ENCODE measurements at places on chromosomes 3 and 15.

- DNase-seq, result no peak
Observed at GRCh38 chr3:136916223-136916622, 41.6 kb upstream of the IL20RB start.

DNA sequence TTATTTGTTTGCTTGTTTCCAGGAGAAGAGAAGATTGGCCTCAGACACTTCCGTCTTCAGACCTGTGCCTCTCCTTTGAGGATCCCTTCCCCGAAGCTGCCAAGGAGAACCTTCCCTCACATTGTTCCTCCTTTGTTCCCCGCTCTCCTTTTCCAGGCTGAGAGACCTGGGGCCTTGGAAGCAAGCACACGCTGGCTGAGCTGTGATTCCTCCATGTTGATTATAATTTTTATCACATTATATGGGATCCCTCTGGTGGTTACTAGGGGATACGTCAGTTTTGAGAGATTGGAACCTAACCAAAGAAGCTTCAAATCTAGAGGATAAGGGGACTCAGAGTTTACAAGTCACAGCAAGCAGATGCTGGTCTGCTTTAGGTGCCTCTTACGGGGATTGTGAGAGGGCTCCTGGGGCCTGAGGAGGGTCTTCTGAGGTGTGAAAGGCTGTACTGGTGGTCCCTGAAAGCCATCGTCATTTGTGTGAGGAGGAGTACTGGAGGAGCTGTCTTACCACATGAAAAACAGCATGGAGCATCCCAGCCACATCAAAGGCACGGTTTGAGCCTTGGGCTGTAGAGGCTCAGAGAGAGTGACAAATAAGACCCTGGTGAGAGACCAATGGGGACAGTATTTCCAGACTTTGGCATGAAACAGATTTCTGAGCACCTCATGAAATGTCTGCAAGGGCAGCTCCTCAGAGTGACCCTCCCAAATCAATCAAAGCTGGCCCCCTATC lies 760.1 kb upstream of the CFAP20DC start:
- peak; percentile 81 for DNase-seq

- DNase-seq, result no peak
Observed at GRCh38 chr3:117681619-117682018, 972.0 kb downstream of the TUSC7 start.

DNA sequence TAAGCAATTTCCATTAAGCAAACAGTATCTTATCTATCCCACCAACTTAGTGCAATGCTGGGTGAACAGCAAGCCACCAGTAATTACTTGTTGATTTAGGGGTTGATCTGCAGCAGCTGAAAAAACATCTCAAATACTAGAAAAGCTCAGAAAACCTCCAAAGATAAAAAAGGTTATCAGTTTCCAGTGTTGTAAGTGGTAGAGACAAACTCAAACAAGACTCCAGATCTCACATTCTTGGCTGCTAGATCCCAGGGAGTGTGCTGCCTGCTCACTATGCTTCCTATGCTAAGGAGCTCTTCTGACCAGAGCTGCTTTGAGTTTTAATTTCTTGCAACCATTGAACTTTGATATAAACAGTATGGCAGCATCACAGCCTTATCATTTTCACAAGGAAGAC lies 11.3 kb downstream of the B3GALNT1 start:
- DNase-seq, result no peak

GRCh38 chr15:88118035-88118434 lies 138.5 kb downstream of the NTRK3 start:
- no peak for DNase-seq

- DNase-seq, result no peak
Observed at GRCh38 chr15:47737477-47737876, 20.2 kb downstream of the SEMA6D start.

DNA sequence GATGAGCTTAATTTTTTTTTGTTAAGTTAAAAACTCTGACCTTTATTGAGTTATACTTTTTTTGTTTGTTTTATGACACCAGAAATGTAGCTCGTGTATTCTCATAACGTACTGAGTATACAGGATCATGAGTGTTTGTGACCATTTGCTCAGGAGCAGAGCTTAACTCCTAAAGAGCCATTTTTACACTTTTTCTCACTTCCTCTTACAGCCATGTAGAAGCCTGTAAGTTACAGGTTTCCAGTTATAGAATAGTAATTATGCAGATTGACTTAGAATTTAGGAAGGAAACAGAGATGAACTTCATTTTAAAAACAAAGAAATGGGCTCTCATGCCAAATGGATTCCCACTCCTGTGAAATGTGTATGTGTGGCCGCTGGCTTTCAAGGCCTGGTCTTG lies 151.7 kb downstream of the MCTP2 start:
- no peak for DNase-seq

- no peak for DNase-seq
Observed at GRCh38 chr3:143839980-143840379, 8.3 kb downstream of the SLC9A9 start.

GRCh38 chr15:60095711-60096110 lies 91.6 kb downstream of the FOXB1 start:
- DNase-seq, result no peak

- DNase-seq, result peak; percentile 37
Observed at GRCh38 chr3:64575211-64575844, 112.5 kb downstream of the ADAMTS9 start.

DNA sequence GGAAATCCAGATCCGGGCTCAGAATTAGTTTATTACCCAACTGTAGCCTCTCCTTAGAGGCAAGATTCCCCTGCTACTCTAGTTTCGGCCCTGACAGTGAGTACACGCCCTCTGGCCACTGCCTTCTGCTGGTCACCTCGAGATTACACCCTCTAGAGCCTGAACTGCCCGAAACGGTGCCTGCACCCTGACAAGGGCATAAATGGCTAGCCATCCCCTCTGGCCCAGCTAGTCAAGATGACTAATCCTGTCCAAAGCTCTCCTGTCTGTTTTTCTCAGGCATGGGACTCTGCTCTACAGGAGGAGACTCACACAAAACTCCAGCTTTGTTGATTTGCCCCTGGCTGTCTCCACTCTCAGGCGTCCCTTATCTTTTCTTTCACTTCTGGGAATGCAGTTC lies 150.5 kb upstream of the UBE2E2 start:
- DNase-seq, result no peak

DNA sequence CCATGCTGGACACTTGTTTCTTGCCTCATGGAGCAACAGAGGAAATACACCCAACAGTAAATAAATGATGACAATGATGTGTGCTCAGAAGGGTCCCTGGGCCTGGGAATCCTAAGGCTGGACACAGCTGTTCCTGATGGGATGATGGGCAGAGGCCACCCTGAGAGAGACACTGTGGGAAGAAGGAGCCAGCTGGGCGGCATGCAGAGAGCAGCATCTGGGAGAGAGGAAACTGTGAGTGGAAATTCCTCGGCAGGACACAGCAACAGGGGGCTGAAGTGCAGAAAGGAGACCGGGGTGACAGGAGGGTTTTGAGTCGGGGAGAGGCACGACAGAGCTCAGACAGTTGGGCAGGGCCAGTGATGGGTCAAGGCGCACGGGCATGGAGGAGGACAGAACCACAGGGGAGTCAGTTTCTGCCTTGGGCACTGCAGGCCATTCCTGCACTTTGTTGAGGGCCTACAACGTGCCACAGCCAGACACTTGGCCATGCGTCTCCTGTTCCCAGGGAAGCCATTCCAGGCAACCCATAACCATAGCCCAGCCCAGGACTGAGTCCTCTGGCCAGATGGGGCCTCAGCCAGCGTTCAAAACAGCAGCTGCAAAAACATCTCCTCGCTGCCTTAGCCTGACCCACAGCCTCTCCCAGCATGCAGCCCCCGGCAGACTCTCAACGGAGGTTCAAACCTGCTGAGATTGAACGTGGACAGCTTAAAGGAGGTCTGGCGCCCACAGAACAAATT lies 36.7 kb upstream of the SLC6A1 start:
- DNase-seq, result no peak
